Hepatocyte (in vitro differentiated cells): ENCODE measurements at places on chromosomes 11 and 22. TPM values are rescaled to one million over a fixed set of nuclear protein-coding genes. Genes with fewer than 3 reads are reported as not detected.

DNA sequence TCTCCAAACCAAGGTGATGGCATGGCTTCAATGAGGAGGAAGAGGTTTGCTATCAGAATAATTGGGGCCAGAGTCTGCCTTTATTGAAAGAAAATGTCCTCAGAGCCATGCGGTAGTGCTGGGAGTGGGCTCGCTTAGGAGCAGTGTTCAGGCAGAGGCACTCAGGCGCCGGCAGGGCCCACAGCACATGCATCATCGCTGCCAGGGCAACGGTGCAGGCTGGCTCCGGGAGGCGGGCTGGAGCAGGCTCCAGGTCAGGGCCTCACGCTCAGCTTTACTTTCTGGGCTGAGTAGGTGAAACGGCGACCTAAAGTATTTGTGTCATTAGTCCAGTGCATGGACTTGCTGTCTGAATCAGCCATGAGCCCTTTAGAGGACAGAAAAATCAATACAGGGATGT, 169.9 kb upstream of the CCDC90B start:
- no peaks in the 10 kb centered on the region for H3K4me1 ChIP-seq
- no peak overlapping the region for H3K27ac ChIP-seq
- no peaks in the 10 kb centered on the region for H3K27me3 ChIP-seq
- H3K4me3 ChIP-seq = no peak overlapping the region

DNA sequence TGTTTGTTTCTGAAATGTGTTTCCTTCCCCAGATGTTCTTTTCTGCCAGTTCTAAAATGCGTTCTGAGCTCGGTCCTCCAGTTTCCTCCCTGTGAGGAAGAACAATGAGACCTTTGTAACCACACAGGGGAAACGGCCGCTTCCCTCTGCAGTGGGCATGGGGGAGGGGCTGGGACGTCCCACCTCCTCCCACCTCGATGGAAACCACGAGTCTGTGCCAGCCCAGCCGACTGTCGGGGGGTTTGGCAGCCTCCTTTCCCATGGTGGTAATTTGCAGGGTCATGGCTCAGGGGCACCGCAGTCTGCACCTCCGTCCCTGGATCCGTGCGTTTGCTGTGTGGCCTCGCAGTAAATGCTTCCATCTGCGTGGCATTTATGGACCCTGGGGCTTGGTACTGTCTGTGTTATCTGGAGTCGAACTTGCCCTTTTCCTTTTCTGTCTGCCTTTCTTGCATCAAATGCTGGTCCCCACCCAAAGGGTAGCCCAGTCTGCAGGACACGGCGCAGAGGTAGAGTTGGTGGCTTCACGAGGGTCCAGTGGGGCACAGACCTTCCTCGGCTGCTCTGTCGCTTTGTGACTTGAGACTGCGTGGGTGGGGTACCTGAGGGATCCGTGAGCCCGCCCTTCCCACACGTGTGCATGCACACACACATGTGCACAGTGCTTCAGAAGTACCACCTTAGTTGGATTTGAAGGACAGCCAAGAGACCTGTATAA, 16.1 kb downstream of the LRP5 start:
- peak overlapping the region; percentile 86 for H3K27ac ChIP-seq
- H3K36me3 ChIP-seq = no peaks in the 10 kb centered on the region
- H3K4me3 ChIP-seq = no peak overlapping the region
- peaks cover 75% of the 10 kb centered on the region for H3K4me1 ChIP-seq

Gene CRACR2B
- 9.7 and 10.2 TPM in 2 replicates for total RNA-seq

GRCh38 chr22:41152902-41153301, 52.2 kb upstream of the L3MBTL2 start:
- H3K27ac ChIP-seq = no peak overlapping the region
- H3K36me3 ChIP-seq = peaks cover 12% of the 10 kb centered on the region
- H3K4me3 ChIP-seq = no peak overlapping the region
- no peaks in the 10 kb centered on the region for H3K4me1 ChIP-seq

Gene SAA4
- 73.0 and 73.8 TPM in 2 replicates for total RNA-seq

GRCh38 chr11:83046621-83047172, 25.0 kb downstream of the RAB30 start:
- DNase-seq = no peak
- no peaks in the 10 kb centered on the region for H3K27me3 ChIP-seq
- no peaks in the 10 kb centered on the region for H3K36me3 ChIP-seq
- H3K4me1 ChIP-seq = no peaks in the 10 kb centered on the region
- no peak overlapping the region for H3K27ac ChIP-seq
- H3K4me3 ChIP-seq = no peak overlapping the region

Gene PHETA2
- 5.4 and 10.4 TPM in 2 replicates for total RNA-seq

DNA sequence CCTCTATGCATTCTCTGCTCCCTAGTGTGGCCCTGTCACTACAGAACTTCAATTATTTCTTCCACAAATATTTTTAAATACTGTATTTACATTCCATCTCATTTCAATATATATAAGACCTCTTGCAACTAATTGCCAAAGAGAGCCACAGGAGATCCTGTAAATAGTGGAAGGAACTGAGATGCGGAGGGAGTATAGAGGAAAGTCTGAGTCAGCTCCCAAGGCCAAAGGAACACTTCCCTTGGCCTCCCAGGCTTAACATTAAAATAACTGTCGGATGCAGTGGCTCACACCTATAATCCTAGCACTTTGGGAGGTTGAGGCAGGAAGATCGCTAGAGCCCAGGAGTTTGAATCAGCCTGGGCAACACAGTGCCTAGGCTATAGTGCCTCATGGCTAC, 31.2 kb downstream of the RBFOX2 start:
- no peaks in the 10 kb centered on the region for H3K36me3 ChIP-seq
- H3K27ac ChIP-seq = no peak overlapping the region
- H3K27me3 ChIP-seq = no peaks in the 10 kb centered on the region
- peaks cover 31% of the 10 kb centered on the region for H3K4me1 ChIP-seq

DNA sequence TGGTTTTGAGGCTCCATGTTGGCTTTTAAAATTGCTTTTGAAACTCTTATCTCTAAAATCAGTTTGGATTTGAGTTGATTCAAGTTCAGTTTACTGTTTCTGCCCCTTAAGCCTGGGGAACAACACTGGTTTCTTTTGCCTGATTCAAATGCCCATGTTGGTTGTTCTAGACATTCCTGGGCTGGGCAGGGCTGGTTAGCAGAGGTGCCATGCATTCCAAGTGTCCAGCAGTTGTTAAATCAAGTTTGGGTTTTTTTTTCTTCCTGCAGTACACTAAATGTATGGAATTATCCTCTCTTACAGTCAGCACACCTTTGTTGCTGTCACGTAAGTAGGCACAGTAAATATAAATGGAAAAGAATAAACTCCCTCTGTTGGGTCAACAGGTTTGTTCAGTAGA, 67.2 kb upstream of the MTMR2 start:
- peak overlapping the region; percentile 63 for H3K27ac ChIP-seq
- no peaks in the 10 kb centered on the region for H3K27me3 ChIP-seq
- peaks cover 32% of the 10 kb centered on the region for H3K4me1 ChIP-seq

Gene GRAMD1B
- total RNA-seq = 18.3 and 20.4 TPM in 2 replicates

Gene PRODH
- 27.2 and 27.9 TPM in 2 replicates for total RNA-seq

DNA sequence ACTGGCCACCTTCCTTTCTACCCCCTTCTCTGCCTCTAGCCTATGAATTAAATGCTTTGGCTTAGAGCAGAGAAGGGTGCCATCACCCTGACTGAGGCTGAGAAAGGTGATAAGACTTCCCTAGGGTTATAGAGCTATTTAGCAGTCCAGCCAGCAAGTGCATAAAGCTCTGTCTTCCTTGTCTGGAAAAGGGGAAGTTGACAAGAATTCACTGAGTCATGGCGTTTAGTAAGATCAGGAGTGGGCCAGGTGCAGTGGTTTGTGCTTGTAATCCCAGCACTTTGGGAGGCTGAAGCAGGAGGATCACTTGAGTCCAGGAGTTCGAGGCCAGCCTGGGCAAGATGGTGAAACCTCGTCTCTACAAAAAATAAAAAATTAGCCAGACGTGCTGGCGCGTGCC, 63.1 kb downstream of the LHFPL7 start:
- no peak overlapping the region for H3K4me3 ChIP-seq
- H3K27ac ChIP-seq = no peak overlapping the region

DNA sequence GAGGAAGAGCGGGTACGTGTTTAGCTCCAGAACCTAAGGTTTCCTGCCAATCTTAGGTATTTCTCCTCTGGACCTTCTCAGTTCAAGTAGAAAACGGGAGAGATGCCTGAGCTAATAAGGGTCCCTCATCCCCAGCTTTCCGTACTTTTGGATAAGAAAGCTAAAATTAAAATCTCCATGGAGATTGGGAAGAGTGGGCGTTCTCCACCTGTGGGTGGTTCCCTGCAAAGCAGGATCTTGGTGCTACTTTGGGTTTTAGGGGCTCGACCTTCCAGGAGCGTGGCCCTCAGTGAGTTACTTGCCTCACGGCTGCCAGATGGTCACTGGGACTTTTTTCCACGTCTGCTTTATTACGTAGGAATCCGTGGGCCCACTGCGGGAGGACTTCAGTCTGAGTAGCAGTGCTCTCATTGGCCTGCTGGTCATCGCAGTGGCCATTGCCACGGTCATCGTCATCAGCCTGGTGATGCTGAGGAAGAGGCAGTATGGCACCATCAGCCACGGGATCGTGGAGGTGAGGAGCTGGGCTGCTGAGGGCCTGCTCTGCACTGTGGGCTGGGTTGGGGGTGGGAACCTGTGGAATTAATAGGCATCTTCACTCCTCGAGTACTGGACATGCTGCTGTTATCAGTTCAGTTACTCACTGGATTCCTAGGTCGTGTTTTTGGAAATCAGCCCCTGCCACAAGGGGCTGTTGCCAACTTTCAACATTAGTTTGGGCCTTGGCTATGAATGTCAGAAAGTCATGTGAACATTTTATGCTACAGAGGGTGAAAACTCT, 17.8 kb upstream of the ST14 start:
- H3K36me3 ChIP-seq = no peaks in the 10 kb centered on the region
- no peaks in the 10 kb centered on the region for H3K27me3 ChIP-seq
- no peak for DNase-seq
- no peak overlapping the region for H3K4me3 ChIP-seq
- H3K27ac ChIP-seq = no peak overlapping the region

- no peak overlapping the region for H3K27ac ChIP-seq
- H3K4me1 ChIP-seq = no peaks in the 10 kb centered on the region
- DNase-seq = no peak
- H3K36me3 ChIP-seq = no peaks in the 10 kb centered on the region
- H3K4me3 ChIP-seq = no peak overlapping the region
These were observed 158.8 kb downstream of the COMMD9 start for GRCh38 chr11:36130401-36130800.

Gene LTO1
- total RNA-seq = 13.4 and 32.9 TPM in 2 replicates
